ENCODE measurements at places on chromosomes 3 and 15.

- DNase-seq = no peak
Measured at GRCh38 chr3:54578417-54578816, 349.4 kb downstream of the LRTM1 start.

- DNase-seq = no peak
Measured at GRCh38 chr3:78660957-78661356, 1106.8 kb downstream of the ROBO1 start.

- DNase-seq = peak; percentile 10
Measured at GRCh38 chr15:99632521-99632920, 66.7 kb downstream of the MEF2A start.

DNA sequence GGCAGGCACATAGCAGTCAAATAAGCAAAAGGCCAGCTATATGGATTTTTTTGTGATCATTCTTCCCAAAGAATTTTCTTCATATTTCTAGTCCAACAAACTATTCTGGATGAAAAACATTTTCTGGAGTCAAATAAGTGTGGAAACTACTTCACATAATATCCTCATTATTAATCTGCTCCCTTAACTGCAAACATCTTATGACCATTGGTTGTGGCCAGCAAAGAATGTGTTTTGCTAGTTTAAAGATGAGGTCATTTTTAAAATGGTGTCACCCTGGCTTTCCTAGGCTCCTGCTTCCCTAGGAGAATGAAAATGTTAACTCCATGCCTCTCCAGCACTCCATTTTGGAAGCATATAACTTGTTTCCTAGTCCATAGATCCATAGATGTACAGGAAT is 118.8 kb downstream of the SST start:
- no peak for DNase-seq

GRCh38 chr15:78343276-78344060 is 3.3 kb downstream of the CRABP1 start:
- no peak for DNase-seq

- DNase-seq = no peak
Measured at GRCh38 chr3:122247825-122248185, 64.3 kb downstream of the CASR start.

GRCh38 chr15:28979208-28979841 is 93.6 kb downstream of the APBA2 start:
- DNase-seq = no peak

DNA sequence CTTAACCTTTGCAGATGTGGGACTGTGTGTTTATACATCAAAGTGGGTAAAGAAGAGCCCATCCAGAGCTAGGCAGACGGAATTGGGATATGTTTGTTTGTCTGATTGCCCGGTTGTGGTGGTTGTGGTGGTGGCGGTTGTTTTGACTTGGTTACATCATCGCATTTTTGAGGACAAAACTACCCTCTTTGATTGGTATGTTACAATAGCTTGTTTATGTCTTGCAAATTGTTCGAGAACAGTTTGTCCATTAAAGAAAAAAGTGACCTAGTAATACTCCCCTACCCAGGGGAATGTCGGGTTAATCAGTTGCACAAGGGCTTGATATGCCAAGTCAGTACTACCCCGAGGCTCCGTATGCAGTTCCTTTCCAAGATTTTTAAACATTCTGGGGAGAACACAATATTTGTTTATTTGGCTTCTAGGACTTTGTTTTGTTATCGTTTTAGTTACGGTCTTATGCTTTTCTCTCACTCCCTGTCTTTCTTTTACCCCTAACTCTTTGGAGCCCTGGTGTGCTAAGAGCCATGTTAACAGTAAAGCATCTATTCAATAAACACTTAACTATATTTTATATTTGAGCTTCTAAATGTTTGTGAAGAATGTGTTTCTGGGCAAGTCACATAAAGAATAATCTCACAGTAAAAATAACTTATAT is 315.4 kb downstream of the LPP start:
- DNase-seq = no peak
